ENCODE measurements at places on chromosomes 16 and 17.

DNA sequence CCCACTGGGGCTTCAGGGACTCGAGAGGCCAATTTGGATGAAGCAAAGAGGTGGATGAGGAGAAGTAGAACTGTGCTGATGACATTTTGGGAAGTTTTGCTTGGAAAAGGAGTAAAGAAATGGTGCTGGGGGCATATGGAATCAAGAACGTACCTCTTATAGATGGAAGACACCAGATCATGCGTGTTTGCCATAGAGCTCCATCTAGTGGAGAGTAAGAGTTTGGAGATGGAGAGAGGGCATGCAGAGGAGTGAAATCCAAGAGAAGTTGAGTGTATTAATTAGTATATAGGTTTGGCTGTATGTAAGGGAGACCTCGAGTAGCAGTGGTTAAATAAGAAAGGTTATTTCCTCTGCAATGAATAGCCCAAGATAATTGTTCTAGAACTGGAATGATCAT lies 56.0 kb downstream of the SHISA6 start:
- DNase-seq, result no peak

DNA sequence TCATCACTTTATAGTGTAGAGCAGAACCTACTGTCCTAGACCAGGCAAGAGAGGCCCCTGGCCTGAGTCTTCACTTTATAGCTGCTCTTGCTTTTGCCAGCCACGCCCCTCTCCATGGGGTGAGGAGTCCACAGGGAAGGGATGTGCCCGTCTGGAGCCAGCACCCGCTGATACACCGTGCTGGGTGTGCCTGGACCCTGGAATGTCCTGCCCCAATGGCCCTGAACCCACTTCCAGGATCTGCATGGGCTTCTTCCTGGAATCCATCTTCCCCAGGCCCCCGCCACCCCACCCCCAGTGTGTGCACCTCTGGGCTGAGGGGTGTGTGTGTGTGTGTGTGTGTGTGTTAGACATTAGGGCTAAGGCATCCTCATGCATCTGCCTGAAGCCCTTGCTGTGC lies 44.9 kb downstream of the MEOX1 start:
- no peak for DNase-seq

DNA sequence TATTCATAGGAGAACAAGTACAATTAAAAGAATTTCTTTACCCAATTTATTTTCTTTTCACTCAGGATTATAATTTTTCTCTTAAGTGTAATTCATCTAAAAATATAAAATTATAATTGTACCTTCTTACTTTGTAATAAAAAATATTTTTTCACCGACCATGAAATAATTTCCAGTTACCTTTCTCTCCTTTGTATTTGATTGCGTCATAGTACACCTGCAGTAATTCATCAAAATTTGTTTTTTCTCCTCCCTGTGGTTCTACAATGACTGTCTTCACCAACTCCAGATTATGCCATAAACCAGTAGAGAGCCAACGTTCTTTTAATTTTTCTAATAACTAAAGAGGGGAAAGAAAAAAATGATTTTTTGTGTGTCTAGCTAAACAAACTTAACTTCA lies 119.1 kb downstream of the BRIP1 start:
- DNase-seq, result no peak

DNA sequence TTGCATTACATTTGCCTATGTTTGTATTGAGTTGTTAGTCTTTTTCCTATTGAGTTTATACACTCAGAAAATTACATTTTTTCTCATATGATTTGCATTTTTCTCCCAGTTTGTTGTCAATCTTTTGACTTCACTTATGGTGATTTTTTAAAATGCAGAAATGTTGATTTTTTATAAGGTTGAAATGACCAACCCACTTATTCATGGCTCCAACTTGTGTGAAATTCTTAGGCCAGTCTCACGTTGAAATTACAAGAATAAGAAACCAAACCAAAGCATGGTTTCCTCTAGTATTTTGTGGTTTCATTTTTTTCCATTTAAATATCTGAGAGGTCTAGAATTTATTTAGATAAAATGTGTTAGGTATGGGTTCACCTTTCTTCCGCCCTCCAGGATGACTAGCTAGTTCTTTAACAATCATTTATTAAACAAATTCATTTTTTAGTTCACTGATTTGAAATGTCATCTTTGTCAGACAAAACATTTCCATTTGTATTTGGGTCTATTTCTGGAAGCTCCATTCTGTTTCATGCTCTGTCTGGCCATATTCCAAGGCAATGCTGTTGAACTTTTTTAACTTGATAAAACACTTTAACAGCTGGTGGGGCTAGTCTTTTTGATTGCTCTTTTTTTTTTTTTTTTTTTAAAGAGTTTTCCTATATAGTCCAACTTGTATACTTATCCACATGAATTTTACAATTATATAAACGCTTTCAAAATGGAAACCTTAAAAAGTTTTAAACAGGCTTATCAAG lies 40.0 kb downstream of the FAM20A start:
- DNase-seq, result no peak

DNA sequence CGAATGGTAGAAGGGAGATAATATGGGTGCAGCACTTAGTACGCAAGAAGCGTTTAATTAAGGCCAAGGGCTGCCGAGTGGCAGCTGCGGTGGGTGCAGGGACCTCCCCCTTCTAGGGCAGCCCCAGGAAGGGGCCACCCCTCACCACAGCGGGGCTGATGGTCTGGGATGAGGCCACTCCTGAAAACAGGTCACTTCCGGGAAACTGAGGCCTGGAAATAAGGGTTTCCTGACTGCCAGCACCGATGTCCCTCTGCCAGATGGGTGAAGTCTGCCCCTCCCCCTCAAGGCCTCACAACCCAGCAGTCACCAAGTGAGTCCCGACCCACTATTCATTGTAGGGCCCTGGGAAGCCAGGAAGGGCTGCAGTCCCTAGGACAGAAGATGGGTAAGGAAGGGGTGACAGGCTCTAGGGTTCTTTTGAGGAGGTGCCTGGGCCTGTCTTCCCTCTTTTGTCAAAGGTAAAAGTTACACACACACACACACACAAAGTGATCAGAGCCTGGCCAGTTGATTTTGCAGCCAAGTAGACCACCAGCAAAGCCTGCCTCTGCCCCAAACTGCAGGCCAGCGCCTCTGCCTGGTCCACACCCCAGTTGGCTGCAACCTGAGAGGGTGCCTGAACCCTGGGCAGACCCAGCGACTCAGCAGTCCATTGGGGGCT lies 12.5 kb downstream of the SREBF1 start:
- DNase-seq, result no peak

DNA sequence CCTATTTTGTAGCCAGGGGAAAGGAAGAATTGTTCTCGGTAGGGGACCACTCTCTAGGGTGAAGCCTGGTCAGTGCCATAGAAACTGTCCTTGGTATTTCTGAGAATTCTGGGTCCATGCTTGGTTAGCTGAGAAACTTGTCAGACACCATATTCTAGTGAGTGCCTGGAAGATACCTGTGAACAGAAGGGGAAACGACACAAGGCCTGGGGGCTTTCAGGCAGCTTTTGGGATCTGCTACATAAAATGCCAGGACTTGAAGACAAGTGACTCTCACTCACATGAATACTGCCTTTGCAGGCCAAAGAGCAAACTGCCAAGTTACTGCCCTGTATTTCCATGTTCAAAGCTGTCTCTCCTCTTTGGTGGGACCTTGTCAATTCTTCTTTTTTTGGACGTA lies 18.3 kb downstream of the ODF4 start:
- no peak for DNase-seq

GRCh38 chr17:72984145-72984925 lies 108.2 kb downstream of the SLC39A11 start:
- no peak for DNase-seq

DNA sequence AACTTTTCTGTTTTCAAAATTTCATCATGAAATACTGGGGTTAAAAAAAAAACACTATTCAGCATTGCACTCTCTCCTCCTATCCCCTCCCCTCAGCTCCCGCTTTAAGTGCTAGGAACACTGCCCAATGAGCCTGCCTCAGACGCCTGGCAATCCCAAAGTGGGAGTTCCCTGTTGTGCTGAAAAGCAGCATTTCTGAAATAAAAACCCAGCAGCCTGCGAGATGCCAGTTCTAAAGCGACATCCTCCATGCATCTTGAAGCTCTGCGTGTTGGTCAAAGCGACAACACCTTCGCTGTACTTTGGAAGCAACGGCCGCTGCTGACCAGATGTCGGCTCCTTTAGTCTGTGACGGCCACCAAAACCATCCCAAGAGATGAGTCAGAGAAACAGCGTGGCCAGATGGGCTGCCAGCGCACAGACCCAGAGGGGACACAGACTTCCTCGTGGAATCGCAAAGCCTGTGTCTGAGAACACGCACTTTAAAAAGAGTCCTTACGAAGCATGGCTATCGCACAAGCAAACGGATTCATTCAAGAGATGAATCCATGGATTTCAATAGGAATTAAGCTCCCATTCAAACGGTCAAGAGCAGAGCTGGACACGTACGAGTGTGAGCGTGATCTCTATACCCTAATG lies 32.8 kb downstream of the FBXO31 start:
- no peak for DNase-seq

DNA sequence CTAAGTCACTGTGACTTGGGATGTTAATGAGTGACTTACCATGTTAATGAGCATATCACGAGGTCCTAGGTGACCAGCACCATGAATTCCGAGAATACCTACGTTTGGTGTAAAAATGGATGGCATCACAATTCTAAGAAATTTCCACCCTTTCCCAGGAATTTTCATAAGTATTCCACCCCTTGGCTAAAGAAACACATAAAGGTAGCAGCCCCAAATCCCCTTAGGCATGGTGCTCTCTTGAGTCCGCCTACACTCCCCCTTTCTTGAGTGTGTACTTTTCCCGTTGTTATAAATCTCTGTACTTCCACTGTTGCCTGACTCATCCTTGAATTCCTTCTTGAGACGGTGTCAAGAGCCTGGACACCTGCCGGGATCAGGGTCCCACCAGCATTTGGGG lies 504.0 kb upstream of the RBFOX1 start:
- DNase-seq, result no peak

DNA sequence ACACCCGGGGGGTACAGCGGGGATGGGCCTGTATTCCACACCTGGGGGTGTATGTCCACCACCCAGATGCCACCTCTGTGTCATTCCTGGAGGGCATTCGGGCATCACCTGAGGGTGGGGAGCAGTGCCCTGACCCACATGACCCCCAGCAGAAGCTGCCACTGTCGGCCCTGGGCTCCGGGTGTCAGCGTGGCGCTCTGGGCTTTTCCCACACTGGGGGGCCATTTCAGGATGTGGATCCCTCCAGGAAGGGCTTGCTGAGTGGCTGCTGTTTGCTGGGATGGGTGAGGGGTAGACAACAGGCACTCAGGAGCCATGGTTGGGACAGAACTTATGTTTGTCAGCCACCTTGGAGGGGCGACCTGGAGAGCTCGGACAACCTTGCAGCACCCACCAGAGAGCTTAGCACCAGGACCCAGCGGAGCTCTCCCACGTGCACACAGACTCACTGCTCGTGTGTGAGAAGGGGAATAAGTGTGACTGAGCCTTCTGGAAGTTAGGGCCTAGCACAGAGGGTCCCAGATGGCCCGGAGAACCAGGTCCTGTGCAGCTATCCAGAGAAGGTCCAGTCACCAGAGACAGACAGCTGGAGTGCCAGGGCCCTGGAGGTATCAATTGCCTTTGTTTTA lies 102.7 kb downstream of the METRNL start:
- DNase-seq, result no peak

- no peak for DNase-seq
These were observed 17.2 kb downstream of the TXNDC11 start for GRCh38 chr16:11725457-11725856.

DNA sequence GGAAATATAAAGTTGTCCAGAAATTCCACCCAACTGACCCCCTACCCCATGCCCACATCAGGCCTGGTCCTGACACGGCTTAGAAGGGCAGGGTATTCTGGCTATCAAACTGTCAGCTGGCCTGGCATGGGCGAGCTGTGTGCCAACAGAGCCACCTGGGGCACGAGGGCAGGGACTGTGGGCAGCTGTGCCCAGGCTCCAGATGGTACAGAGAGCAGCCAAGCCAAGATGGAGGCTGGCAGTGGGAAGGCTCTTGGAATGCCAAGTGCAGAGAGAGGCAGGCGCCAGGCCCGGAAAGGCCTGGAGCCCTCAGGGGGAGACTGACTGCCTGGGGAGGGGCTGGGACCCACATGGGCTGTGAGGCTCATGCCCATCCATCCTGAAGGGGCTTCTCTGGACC lies 24.3 kb upstream of the PHF12 start:
- no peak for DNase-seq

- DNase-seq, result no peak
These were observed 62.7 kb downstream of the TEX2 start for GRCh38 chr17:64200080-64201032.

- DNase-seq, result peak; percentile 94
These were observed at the start of gene GOSR1 for GRCh38 chr17:30477083-30477773. Gene GOSR1, plus strand, starts transcription at chr17:30477408. Its CDS starts 26 bp downstream, at chr17:30477434.

DNA sequence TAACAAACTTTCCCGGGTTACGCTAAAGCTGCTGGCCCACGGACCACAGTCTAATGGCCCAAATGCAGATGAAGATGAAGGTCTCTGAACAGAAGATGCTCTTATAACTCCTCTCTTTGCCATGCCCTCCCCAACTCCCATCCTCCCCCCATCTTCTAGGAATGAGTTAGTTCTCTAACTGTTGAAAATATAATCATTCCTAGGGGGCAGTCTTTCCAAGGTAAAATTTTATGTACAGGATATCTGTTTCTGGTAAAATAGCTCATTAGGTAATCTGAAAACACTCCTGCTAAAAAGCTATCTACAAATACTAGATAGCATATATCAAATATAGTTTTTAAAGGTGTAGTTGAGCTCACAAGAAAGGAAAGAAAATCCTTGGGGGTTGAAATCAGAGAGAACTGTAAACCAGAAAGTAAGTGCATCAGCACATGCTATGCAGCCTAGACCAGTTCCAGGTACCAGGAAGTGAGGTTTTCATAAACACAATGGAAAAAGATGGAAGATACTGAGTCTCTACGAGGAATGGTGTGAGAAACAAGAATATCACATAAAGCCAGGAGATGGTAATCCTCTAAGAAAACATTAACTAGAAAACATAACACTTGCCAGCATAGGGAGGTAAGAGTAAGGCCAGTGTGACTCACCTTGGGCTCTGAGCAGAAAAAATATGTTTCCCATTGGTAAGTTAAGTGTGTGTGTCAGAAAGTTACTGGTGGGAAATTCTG lies 38.1 kb downstream of the CMC2 start:
- DNase-seq, result no peak

DNA sequence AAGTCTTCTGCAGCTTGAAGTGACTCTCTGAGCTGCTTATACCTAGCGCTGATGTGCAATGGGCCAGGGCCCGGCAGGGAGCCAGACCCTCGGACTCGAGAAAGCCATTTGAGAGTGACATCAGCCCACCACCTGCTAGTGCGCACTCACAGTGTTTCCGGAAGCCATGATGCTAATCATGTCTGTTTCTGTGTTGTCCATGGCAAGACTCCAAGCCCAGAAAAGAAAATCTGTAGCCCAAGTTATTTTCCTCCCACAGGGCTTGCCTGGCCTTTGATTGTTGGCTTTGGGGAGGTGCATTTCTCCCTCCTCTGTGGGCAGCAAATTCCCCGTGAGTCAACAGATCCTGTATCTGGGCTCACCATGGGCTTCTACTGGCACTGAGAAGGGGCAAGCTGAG lies 1.8 kb upstream of the CDRT4 start:
- DNase-seq, result no peak

- DNase-seq, result no peak
These were observed 37.4 kb upstream of the CCL1 start for GRCh38 chr17:34400301-34400931.
